ENCODE measurements at places on chromosomes 13 and 19.

DNA sequence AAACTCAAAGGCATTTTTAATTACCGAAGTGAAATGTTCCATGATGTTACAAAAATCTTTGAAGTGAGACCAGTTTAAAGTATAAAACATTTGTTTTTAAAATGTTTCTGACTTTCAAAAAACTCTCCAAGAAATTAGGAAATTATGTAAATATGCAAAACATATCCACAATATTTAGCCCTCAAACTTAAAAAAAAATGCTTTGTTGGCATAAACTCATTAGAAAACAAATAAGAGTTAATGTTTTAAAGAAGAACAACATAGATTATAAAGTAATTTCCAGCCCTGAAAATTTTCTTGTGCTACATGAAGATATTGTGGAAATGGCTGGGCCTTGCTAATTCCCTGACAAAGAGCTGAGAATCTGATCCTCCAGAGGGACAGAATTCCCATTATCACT, 199.7 kb upstream of the STARD13 start:
- no peak for DNase-seq

DNA sequence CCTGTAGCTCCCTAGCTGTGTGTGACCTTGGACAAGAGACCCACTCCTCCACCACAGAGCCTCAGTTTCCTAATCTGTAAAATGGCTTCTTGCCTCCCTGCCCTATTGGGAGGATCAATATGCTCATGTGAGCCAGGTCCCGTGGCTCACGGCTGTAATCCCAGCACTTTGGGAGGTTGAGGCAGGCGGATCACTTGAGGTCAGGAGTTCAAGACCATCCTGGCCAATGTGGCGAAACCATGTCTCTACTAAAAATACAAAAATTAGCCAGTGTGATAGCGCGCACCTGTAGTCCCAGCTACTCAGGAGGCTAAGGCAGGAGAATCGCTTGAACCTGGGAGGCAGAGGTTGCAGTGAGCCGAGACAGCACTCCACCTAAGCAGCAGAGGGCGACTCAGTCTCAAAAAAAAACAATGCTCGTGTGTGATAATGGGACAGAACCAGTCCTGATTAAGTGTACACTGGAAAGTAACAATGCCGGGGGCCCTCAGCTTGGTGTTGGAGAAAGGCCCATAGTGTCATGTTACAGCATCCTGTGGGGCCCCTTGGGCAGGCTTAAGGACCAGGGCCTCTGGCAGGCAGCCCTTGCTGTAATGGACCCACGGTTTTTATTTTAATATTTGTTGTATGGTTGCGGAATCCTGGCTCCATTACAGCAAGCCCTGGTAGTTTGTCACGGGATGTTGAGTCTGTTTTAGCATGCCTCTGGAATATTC, 6.8 kb downstream of the RPS11 start:
- DNase-seq, result no peak

- no peak for DNase-seq
Measured at GRCh38 chr13:84873951-84874350, 925.3 kb downstream of the SLITRK6 start.

DNA sequence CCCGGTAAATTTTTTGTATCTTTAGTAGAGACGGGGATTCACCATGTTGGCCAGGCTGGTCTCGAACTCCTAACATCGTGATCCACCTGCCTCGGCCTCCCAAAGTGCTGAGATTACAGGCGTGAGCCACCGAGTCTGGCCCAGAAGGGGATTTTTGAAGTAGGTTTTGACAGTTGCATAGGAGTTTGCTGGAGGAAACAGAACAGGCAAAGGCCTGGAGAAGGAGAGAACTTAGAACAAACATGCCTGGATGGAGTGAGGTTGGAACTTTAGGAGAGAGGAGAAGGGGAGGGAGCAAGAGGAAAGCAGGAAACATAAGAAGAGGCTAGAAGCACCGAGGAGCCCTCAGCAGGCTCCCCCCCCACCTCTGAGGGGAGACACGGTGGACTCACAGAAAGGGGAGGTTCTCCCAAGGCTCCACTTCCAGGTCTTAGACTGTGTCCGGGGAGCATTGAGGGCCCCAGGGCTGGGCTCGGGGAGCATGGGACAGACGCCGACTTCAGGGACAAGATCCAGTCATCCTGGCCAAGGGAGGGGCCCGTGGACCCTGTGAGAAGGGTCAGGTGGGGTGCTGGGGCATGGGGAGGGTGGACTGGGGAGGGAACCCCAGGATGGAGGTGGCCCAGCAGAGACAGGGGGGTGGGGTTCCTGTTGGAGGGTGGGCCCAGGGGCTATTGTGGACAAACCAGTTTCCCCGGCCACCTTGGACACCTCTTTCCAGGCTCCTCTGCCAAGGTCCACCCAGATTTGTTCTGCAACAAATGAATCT, 1.8 kb upstream of the FBN3 start:
- DNase-seq, result no peak

GRCh38 chr13:43295825-43296564, 272.6 kb downstream of the DNAJC15 start:
- no peak for DNase-seq

GRCh38 chr13:109979228-109979627, 192.8 kb upstream of the IRS2 start:
- no peak for DNase-seq

DNA sequence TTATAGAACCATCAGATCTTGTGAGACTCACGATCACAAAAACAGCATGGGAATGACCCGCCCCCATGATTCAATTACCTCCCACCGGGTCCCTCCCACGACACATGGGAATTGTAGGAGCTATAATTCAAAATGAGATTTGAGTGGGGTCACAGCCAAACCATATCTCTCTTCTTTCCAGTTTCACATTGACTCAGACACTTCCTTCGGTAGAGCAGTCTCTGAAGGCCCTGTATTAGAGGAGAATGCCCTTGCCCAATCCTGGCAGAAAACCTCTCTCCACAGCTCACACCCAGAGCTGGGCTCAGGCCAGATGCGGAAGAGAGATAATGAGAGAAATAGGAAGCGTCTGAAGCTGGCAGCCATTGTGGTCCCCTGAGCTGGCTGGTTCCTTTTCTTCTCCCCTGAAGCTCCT, 72.4 kb upstream of the CLDN10 start:
- DNase-seq, result no peak

DNA sequence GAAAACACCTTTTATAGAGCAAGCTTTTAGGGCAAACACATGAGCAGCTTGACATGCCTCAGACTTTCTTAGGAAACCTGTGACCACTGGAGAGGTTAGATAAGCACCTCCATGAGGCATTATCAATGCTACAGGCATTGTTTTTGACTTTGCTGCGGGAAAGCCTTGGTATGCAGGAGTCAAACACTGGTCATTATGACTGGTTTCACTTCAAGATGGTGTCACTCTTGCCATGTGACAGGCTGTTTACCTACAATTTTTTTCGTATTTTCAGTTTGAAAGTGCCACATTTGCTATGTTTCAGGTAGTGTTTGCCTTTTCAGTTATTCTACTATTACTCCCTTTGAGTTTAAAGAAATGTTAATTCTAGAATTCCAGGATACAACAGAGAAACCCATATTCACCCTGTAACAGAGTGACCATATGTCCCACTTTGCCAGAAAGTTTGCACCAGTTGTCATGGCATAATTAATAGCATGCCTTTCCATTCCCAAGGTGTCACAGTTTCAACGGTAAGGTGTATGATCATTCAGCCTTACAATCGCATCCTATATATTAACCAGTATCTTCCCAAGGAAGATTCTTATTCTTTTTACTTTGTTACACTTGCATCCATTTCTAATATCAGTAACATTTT, 33.0 kb downstream of the USP12 start:
- no peak for DNase-seq

GRCh38 chr13:51590971-51591627, 6.8 kb downstream of the WDFY2 start:
- no peak for DNase-seq

DNA sequence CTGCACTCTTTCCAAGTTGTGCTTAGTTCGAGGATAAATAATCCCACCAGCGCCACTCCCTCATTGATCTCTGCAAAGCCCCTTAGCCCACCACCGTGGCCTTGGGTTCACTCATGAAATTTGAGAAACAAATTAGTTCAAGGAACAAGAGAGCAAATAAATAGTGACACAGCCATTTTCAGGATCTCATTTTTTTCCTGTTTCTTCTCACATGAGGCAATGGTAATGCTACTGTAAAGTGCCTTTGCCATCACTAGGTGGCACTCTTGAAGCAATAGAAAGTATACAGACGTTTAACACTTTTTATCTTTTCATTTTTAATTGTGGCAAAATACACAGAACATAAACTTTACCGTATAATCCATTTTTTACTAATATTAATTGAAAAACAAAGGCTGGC, 76.8 kb upstream of the ZNF835 start:
- DNase-seq, result no peak

DNA sequence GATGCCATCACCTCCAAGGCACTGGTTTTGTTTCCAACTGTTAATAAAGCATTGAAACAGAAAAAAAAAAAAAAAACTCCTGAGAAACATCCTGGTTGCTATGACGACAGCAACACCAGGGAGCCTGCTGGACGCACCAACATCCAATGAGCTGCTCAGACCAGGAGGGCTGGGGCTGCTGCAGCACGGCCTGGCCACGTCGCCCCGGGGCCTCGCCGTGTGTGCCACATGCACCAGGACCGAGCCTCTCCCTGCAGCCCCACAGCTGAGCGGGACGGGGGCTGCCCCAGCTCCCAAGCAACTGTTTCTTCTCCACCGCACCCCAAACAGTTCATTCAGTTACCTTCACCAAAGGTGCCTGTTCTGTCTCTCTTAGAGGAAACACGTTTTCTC, 54.5 kb downstream of the RASA3 start:
- no peak for DNase-seq

DNA sequence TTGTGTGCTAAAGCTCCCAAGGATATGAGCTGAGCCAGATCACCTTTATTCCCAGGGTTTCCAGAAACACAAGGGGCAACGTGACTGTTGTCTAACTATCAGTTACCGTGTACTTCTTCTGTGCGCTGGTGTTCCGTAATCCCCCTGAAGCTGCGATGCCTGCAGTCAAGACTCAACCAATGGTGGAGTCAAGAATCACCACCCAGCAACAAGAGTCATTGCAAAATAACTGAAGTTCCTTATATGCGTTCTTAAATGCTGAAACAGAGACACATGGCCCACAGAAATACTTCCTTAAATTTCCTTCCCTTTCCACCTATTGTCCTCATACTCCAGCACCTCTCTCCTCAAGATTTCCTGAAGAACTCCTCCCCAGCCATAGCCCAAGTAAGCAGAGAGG, 200.2 kb downstream of the KATNAL1 start:
- no peak for DNase-seq

- DNase-seq, result no peak
Measured at GRCh38 chr13:98559169-98559568, 17.7 kb downstream of the STK24 start.

GRCh38 chr19:43704002-43704705, 11.7 kb upstream of the IRGC start:
- no peak for DNase-seq

DNA sequence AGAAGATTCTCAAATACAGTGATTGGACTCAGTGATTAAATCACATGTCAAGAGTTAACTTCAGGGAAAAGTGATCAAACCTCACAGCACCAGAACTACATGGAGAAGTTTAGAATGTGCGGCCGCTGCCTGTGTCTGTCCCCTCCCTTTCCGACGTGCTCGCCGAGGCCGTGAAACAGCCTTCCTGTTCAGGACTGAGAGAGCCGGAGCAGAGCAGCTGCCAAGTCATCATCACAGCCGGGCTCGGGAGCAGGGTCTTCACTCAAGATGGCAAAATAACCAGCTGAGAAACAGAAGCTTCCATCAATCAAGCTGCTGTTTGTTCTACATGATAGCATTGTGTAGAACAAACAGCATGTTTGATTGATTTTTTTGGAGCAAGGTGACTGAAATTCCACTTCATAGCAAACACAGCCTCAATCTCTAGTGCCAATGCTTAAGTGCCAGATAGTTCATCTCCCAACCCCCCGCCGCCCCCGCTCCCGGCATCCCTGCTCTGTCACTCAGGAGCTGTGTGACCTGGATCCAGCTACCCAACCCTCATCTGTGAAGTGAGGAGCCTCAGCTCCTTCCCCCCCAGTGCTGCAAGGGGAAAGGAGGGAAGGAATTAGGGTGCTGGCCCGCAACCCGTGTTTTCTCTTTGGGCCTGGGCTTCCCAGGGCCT, 70.6 kb downstream of the HSPH1 start:
- no peak for DNase-seq

GRCh38 chr13:103539265-103539664, 473.0 kb upstream of the SLC10A2 start:
- no peak for DNase-seq

- DNase-seq, result no peak
Measured at GRCh38 chr19:17685451-17686022, 2.6 kb downstream of the UNC13A start.

GRCh38 chr13:21546372-21546771, 57.6 kb downstream of the MICU2 start:
- DNase-seq, result no peak

GRCh38 chr19:44845612-44846454, at the start of gene NECTIN2:
Gene NECTIN2 (plus strand): TSS chr19:44846297. CDS start chr19:44846526, 229 bp downstream.
- DNase-seq, result peak; percentile 50

DNA sequence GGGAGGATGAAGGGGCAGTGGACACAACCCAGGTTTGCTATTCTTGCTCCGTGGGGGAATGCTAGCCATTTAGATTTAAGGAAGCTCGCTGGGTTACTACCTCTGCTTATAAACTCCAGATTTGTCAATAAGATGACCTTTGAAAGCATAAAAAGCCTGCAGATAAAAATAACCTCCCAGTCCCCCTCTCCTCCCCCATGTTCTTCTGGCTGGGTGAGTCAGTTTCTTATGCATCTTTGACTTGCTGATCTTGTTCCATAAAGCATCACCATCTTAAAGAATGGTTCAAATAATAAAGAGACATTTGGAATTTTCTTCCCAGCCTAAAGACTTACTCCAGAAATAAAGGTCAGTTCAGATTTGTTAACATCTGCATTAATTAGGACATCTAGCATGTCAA, 118.3 kb upstream of the RNF113B start:
- DNase-seq, result no peak

DNA sequence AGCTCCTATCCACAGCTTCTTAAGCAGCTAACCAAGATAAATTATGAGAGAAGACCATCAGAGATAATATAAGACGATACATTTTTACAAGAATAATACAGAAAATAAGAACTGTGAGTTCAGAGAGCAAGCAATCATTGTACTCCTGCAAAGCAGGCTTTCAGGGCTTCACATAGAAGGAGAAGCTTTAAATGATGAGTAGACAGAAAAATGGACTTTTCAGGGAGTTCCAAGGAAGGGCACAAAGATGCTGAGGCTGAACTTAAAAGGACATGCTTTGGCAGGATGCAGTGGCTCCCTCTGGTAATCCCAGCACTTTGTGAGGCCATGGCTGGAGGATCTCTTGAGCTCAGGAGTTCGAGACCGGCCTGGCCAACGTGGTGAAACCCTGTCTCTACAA, 159.5 kb downstream of the POU4F1 start:
- no peak for DNase-seq

DNA sequence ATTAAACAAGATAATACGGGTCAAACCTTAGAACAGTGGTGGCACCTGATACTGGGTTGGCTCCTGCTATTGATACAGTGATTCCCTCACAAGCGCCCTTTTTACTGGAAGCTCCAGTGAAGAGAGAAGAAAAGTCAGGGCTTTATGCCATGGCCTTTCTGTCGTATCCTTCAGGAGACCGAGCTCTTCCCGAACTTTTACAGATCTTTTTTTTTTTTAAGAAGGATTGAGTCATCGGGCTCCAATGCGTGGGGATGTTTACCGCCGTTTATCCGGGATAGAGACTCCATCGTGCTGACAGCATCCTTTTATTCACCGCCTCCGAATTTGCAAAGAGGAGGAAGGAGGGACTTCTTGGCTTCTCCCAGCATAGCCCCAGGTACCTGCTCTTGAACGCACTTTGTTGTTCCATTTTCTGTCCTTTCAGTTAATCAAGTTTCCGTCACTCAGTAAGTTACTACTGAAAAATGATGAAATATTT, 574 bp downstream of the ZNF227 start:
- DNase-seq, result no peak
